ENCODE measurements at places on chromosomes 6 and 20.

DNA sequence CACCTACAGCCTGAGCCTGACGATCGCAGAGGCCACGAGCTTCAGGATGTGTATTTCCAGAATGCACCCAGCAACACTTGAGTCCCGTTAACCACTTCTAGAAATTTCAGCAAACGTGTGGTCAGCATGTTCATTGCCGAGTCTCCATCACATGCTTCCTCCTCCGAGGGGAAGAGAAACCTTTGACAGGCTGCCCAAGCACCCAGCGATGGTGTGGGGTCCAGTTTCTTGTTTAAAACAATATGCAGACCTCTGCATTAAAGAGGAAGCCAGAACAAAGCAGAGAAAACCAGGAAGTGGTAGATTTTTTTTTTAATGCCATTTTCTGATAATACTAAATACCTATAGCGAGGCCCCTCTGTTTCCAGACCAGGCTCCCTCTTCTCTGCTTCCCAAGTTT is 71.9 kb downstream of the GNAS-AS1 start:
- DNase-seq: no peak

DNA sequence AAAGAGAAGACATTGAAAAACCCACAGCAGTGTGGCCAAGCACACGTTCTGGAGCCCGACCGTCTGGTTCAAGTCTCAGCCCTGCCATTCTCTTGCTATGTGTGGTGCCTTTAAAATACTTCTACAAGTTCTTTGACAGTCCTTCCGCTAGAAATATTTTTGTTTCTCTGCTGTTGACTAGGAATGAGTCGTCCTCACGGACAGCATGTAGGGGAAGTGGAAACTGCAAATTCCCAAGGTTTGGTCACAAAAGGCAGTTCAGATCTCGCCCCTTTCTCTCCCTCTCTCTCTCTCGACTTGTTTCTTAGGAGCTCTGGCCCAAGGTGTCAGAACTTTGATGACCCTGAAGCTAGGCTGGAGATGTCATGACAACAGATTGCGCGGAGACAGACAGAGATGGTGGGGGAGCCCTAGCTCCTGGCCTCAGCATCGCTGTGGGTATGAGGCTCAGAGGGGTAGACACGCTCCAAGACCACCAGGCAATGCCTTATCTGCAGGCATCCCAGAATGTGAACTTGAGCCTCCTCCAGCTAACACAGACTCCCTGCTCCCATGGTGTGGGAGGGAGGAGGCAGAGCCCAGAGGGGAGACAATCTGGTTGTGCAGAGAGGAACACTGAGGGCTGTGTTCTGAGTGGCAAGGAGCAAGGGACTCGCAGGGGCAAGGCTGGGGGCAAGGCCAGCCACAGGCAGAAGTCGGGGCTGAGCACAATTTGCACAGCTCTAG is 368.9 kb upstream of the SULF2 start:
- no peak for DNase-seq

- DNase-seq: no peak
Observed at GRCh38 chr20:36792422-36792821, 18.9 kb upstream of the DSN1 start.

- DNase-seq: no peak
Observed at GRCh38 chr20:22453244-22454080, 130.9 kb downstream of the FOXA2 start.

DNA sequence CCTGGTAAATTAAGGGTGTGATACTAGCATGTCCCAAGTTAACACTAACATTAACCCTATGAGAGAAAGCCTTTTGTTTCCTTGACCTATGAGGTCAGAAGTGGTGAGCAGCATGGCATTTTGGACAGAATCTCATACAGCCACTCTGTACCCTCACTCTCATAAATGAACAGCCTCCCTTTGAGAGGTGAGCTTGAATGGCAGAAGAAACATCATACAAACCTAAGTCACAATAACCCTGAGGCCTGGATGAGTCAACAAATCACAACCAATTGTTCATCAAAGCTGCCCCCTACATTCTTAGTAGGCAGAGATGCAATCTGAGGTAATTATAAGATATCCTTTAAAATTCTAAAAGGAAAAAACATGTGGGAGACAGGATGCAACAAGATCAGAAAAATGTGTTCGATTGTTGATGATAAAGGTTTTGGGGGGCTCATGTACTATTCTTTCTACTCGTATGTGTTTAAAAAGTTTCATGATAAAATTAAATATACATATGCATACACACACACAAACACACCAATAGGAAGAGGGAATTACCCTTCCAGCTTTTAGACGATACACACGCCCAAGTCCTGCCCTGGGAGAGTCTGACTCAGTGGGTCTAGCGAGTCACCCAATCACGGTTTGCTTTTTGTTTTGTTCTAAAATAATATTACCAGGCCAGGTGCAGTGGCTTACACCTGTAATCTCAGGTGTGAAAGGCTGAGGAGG is 117.3 kb downstream of the ARHGAP18 start:
- DNase-seq: no peak

DNA sequence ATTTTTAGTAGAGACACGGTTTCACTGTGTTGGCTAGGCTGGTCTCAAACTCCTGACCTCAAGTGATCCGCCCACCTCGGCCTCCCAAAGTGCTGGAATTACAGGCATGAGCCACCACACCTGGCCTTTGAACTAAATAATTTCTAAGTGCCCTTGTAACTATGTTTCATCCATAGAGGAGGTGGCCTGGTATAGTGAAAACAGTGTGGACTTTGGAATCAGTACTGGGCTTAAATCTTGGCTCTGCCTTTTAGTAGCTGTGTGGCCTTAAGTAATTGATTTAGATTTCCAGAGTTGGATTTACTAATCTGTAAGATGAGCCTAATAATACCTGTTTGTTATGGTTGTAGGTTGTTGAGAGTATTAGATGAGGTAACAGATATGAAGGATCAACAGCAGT is 14.2 kb upstream of the TGM3 start:
- no peak for DNase-seq

GRCh38 chr20:40444516-40444915 is 244.5 kb downstream of the MAFB start:
- no peak for DNase-seq

- no peak for DNase-seq
Observed at GRCh38 chr6:160138839-160139419, 17.3 kb downstream of the SLC22A1 start.

GRCh38 chr6:99425647-99426450 is 741 bp upstream of the PNISR start:
- peak; percentile 95 for DNase-seq

DNA sequence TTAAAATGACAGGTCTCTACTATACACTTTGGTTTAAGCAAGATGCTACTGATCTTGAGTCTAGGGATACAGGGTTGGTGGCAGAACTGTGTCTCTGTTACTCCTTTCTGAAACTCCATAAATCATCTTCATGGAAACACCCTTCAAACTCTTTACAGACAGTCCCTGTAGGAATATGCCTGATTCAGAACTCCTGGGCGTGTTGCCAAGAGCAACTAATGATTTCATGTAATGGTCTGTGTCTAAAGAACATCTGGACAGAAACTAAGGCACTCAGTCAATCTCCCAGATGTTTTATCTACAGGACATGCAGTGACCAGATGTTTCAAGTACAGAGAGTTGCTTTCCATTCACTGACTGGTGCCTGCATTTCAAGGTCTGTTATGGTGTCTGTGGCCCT is 464.4 kb upstream of the CHD6 start:
- no peak for DNase-seq

GRCh38 chr6:27159725-27160124 is 87.8 kb upstream of the PRSS16 start:
- no peak for DNase-seq

DNA sequence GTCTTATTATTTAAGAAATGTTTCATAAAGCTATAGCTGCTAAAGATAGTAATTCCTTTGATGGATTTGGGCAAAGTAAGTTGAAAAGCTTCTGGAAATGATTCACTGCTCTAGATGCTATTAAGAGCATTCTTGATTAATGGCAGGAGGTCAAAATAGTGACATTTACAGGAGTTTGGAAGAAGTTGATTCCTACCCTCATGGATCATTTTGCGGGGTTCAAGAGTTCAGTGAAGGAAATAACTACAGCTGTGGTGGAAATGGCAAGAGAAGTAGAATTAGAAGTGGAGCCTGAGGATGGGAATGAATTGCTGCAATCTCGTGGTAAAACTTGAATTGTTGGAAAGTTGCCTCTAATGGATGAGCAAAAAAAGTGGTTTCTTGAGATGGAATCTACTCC is 316.1 kb downstream of the UTRN start:
- no peak for DNase-seq

GRCh38 chr6:26155061-26155930 is 68.1 kb downstream of the HFE start:
- DNase-seq: peak; percentile 81

DNA sequence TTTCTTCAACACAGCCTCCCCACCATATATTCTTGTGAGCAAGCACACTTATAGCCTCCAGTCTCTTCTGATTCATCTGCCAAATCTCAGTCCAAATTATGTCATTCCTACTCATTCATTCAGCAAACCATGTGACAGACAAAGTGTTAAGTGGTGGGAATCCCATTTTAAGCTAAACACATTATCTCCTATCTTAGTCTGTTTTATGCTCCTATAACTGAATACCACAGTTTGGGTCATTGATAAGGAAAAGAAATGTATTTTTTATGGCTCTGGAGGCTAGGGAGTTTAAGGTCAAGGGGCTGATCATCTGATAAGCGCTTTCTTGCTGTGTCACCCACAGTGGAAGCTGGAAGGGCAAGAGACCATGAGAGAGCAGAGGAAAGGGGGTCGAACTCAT is 23.9 kb upstream of the SMIM13 start:
- DNase-seq: no peak

- DNase-seq: no peak
Observed at GRCh38 chr6:148885925-148886845, 139.4 kb downstream of the UST start.
